ENCODE measurements at places on chromosomes 6 and 20.

- no peak for DNase-seq
Observed at GRCh38 chr20:33654680-33655161, 7.4 kb upstream of the C20orf144 start.

DNA sequence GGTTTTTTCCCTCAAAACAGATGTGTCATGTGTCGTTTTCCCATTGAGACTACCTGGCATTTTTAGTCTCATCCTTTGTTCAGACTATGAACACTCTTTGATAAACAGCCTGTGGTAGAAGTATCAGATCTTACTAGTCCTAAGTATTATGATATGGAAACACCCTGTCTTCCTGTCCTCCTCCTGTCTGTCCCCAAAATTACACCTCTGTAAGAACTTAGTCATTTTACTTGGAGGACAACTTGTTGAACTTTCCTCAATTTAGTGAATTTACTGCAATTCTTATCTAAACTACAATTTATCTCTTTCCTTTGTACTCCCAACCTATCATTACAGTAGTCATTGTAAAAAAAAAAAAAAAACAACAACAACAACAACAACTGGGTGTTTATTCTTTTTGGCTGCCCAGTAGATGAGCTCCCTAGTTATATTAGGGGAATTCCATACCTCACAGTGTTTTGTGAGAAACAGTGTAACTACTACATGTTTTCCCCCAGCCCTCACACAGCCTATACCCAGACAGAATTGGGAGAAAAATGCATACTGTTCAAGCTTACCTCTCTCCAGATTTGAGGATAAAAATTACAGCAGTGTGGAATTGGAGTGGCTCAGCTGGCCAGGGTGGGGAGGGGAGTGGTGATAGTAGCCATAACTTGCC is 18.5 kb upstream of the ERVFRD-1 start:
- DNase-seq = no peak

- no peak for DNase-seq
Observed at GRCh38 chr20:8744228-8744844, 324.6 kb upstream of the PLCB4 start.

- DNase-seq = no peak
Observed at GRCh38 chr6:54737247-54737646, 109.3 kb upstream of the FAM83B start.

DNA sequence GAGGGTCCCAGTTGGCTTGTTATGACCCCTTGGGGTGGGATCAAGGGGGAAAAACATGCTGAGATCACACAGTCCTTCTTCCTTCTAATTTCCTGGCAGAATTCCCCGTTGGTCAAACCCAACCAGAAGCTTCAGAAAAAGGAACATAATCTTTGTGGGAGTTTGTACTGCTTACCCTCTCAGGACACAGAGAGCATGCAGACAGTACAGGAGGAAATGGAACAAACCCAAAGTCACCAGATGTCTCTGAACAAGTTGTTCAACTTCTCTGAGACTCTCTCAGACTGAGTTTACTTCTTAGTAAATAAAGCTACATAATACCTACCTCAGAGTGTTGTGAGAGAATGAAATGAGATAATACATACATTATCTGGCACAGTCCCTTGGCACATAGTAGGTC is 181.1 kb upstream of the TSHZ2 start:
- no peak for DNase-seq

GRCh38 chr6:108133594-108134179 is 32.1 kb upstream of the NR2E1 start:
- DNase-seq = no peak

GRCh38 chr6:147944122-147944521 is 398.5 kb upstream of the SASH1 start:
- no peak for DNase-seq

- DNase-seq = no peak
Observed at GRCh38 chr6:111880181-111880888, 7.1 kb upstream of the FYN start.

- no peak for DNase-seq
Observed at GRCh38 chr6:8079126-8079525, 14.9 kb upstream of the BLOC1S5 start.
